NCI-H1417 (cell line): ENCODE measurements at places on chromosomes 5 and 9.

- DNase-seq, result no peak
These were observed 47.8 kb upstream of the INSYN2B start for GRCh38 chr5:170028124-170028523.

DNA sequence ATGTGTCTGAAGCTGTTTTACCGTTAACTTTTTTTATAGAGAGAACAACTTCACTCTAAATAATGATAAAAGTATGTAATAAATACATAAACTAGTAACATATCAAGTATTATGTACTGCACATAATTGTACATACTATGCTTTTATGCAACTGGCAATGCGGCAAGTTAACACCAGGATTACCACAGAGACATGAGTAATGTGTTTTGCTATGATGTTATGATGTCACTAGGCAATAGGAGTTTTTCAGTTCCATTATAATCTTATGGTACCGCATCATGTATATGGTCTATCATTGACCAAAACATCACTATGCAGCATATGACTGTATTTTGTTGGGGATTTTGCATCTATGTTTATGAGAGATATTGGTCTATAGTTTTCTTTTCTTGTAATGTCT, 326.4 kb upstream of the TARS1 start:
- no peak for DNase-seq

GRCh38 chr9:84652496-84653120, 16.9 kb upstream of the NTRK2 start:
- DNase-seq, result no peak

DNA sequence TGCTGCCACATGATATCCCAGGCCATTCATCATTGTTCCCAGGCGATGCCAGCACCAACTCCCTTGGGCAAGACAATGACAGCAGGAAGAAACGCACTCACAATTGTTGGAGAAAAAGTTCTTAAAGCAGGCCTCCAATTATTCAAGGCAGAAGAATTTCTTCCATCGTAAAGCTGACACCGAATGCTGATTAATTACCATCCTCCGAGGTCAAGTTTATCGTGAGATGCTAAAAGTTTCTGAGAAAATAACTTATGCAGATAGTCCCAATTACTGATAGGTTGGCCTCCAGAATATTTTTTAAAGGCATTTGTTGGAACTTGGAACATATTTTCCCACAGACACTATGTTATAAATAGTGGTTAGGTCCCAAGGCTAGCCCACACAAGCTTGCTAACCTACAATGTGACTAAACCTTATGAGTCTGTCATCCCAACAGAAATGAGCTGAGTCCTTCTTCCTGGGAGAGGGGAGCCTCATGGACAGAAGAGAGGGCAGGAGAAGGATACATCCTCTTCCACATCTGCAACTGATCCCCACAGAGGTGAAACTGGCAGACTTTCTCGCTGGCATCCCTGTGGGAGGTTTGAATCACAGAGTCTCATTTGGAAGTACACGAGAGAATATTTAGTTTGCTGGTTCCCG, 202.4 kb upstream of the TBC1D2 start:
- no peak for DNase-seq

DNA sequence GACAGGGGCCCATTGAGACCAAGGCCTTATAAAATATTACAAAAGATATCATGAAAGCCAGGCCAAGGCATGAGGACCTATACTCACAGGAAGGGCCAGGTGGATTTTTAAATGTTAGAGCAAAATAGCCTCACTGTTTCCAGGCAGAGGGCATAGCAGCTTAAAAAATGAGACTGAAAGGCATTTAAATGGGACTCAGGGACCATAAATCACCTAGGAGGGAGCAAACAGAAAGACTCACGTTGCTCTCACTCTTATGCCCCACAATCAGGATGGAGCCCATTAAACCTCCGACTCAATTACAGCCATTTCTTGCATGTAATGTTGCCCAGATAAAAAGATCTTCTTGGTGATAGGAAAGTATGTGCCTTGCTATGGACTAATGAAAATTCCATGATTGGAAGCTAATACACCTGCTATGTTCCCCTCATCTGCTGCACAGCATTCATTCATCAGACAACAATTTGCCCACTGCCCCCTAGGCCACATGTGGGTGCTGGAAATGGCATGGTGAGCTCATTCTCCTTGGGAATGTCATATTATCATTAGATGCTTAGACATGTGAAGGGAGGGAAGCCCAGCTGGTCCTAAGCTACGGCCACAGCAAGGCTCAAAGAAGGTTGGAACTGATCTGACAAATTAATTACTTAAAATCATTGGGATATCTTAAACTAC, 128.6 kb upstream of the GRIA1 start:
- peak; percentile 32 for DNase-seq

DNA sequence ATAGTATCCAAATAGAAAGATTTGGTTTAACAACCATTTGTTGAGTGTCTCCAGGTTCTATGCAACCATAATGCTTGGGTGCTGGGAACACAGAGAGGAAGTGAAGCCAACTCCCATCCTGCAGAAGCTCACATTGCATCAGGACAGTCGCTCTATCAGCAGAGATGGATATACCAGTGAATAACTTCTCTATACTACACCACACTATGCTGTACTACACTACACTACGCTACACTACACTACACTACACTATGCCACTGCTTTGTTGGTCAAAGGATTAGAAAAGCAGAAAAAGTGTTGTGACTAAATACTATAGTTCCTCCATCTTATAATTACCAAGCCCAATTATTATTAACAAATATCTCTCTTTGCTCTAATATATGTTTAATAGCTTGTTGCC, 89.2 kb upstream of the PRRC1 start:
- no peak for DNase-seq

DNA sequence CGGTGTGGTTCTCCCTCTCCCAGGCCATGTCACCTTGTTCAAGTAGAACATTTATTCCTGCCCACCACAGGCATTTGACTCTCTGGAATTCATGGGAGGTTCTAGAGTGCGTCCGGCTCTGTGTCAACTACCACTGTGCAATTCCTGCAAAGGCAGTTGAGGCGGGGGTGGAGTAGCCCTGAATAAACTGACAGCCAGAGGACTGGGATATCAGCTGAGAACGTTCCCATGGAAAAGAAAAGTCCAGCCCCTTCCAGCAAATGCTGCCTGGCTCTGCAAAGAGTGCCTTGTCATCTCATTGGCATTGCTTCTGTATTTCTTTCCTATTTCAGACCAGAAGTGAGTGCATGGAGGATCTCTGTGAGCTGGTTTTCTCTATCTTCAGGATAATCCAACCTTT, 18.9 kb upstream of the MEGF9 start:
- no peak for DNase-seq

- no peak for DNase-seq
These were observed 29.8 kb downstream of the ANKRD33B start for GRCh38 chr5:10593531-10594181.

DNA sequence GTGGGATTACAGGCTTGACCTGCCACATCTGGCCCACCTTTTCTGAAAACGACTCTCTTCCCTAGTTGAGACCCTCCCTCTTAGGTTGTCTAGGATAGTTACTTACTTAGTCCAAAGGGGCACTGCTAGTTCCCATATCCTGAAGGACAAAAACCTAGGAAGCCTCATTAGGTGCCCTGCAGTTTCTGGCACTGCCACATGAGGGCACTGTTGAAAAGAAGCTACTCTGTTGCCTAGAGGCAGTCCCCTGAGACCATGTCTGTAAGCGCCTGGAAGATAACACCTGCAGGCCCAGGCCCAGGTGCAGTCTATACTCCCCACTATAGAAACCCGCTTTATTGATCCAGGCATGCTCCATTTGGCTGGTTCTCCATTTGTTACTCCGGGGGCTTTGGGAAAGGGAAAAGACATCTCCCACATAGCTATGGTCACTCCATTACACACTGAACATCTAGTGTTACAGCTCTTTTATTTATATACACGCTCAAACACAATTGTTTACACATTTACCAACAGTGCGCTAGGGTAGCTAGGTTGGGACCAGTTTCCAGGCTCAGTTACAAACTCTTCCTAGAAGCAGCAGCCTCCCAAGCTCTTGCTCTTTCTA, 73.4 kb upstream of the PPARGC1B start:
- no peak for DNase-seq

DNA sequence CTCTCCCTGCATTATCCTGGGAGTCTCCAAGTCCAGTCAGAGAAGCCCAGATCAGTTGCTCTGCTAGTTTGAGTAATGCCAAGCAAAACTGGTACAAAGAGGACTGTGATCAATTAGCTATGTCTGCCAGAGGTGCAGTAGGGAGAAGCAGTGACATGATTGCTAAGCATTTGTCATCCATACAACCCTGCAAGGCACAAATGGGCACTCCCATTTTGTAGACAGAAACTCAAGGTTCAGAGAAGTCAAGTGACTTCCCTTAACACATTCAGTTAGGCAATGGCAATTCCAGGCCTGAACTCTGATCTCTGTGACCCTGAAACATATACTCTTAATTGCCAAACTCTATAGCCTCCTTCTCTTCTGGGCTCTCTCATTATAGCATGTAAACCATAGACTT, 34.0 kb downstream of the NDST1 start:
- DNase-seq, result no peak

GRCh38 chr5:142316681-142317080, 8.1 kb downstream of the SPRY4 start:
- no peak for DNase-seq

DNA sequence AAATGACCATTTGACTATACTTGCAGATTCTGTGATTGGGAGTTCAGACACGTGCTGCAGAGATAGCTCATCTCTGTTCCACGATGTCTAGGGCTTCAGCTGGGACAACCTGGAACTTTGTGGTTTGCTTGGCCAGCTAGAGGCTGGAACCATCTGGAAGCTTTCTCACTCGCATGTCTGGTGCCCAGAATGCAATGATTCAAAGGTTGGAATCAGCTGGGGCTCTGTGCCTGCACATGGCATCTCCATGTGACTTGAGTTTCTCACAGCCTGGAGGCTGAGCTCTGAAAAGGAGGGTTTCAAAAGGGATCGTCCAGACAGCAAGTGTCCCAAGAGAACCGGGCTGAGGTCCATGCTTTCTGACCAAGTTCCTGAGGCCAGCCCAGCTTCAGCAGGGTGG, 465.2 kb downstream of the GADD45G start:
- DNase-seq, result no peak

GRCh38 chr5:58299256-58299655, 160.6 kb downstream of the PLK2 start:
- DNase-seq, result no peak

DNA sequence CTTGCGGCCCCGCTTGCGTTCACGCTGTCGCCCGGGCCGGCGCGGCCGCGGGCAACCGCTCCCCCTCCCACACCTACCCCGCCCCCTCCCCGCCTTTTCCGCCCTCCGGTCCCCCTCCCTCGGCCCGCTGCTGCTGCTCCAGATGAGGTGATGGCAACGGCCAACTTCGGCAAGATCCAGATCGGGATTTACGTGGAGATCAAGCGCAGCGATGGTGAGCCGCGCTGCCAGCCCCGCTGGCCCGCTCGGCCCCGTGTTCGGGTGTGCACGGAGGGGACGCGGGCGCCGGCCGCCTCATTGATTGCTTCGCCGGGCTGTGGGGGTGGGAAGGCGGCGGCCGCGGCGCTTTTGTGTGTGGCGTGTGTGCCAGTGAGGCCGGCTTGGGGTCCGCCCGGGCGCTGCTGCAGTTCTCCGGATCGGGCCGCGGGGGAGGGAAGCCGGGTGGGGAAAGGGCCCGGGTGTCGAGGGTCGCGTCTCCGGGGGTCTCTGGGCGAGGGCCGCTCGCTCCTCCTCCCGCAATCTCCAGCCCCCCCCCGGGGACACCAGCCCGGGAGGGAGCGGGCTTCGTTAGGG, 403 bp downstream of the KIF2A start:
- peak; percentile 81 for DNase-seq

DNA sequence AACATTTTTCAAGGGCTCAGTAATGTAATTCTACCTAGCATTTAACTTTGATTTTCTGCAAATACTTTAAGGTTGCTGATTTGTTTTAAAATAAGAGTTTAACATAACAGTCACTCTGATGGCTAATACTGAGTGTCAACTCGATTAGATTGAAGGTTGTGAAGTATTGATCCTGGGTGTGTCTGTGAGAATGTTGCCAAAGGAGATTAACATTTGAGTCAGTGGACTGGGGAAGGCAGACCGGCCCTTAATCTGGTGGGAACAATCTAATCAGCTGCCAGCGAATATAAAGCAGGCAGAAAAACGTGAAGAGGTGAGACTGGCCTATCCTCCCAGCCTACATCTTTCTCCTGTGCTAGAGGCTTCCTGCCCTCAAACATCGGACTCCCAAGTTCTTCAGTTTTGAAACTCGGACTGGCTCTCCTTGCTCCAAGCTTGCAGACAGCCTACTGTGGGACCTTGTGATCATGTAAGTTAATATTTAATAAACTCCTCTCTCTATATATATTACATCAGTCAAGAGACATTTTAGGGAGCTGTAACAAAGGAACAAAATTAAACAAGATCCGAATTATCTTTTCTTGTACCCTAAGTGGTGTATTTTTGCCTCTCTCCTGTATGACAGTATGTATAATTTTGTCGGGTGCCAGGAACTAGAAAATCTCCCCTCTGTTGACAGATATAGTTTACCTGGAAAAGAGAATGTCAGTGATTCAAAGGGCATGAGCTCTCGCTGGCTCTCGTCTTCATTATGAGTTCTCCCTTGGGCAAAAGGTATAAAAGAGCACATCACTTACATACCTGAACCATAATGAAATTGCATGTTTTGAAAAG, 576.1 kb downstream of the LRRC70 start:
- DNase-seq, result no peak

GRCh38 chr5:100904259-100904861, 1.3 kb upstream of the ST8SIA4 start:
- DNase-seq, result no peak
